ENCODE measurements at places on chromosomes 12 and 14.

GRCh38 chr12:105562199-105562971 is 231.9 kb downstream of the C12orf75 start:
- DNase-seq: peak; percentile 95

- no peak for DNase-seq
Observed at GRCh38 chr14:69002069-69002468, 23.0 kb upstream of the ACTN1 start.

- no peak for DNase-seq
Observed at GRCh38 chr12:116074686-116075085, 202.8 kb downstream of the MED13L start.

- peak; percentile 72 for DNase-seq
Observed at GRCh38 chr14:47149326-47149725, 497.7 kb upstream of the RPL10L start.

GRCh38 chr12:96878704-96879103 is 28.4 kb upstream of the NEDD1 start:
- peak; percentile 95 for DNase-seq

DNA sequence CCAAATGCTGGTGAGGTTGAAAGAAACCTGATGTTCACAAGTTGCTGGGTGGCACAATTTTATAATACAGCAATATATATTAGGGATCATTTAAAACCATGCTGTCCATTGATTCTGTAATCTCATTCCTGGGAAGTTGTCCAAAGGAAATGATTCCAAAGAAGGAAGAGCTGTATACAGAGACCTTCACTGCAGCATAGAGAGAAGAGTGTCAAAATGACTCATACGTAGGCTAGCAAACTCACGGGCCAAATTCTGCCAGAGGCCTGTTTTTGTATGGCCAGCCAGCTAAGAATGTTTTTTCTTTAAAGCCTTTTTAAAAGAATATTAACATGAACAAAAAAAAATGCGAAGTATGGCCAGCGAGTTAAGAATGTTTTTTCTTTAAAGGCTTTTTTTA is 69.2 kb upstream of the MED13L start:
- DNase-seq: peak; percentile 95

GRCh38 chr14:73491256-73492042 is 716 bp downstream of the RIOX1 start:
- DNase-seq: peak; percentile 38

GRCh38 chr14:62126879-62127478 is 364.8 kb downstream of the SNAPC1 start:
- peak; percentile 56 for DNase-seq

GRCh38 chr12:52622349-52622748 is 4.0 kb upstream of the KRT73 start:
- no peak for DNase-seq

GRCh38 chr12:15540005-15540404 is 217.7 kb downstream of the PTPRO start:
- DNase-seq: peak; percentile 10

DNA sequence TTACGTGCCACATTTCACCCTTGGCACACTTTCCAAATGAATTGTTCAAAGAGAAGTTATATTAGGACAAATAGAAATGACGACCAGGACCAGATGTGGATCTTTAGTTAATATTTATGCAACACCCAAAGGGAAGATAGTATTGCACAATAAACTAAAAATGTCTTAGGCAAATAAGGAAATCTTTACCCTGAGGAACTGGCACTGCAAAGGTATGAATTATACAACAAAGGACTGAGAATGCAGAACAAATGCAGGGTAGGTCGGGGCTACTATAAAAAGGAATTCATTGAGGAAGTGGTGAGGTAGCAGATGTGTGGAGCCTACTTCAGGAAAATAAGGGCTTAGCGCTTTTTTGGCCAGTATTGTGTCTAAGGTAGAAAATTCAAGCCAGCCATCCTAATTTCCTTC is 3.9 kb upstream of the TMTC2 start:
- DNase-seq: no peak

DNA sequence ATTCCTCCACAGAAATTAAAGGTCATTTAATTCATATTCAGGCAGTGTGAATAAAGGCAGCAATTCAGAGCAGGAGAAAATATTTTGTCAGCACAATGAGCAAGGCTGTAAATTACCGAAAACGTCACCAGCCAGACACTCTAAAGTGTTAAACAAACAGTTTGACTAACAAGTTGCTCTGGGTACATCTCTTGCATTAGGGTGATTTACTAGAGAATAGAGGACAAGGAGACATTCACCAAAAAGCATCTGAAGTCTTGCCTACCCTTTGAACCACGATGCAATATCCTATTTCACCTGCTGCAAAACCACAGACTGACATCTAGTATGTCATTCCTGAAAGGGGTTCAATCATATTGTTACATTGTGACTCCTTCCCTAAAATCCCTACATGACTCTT is 27.1 kb upstream of the GPHB5 start:
- DNase-seq: no peak

DNA sequence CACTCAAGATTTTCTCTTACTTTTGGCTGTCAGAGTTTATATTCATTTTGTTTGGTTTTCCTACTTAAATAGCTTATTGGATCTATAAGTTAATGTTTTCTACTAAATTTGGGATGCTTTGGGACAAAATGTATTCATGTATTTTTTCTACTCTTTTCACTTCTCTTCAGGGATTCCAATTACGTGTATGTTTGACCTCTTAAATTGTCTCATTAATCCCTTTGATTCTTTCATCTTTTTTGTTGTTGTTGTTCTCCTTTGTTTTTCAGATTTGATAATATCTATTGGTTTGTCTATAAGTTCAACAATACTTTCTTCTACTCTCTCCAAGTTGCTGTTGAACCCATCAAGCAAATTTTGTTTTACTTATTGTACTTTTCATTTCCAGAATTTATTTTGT is 34.2 kb downstream of the PMCH start:
- no peak for DNase-seq

GRCh38 chr12:23662966-23663365 is 286.5 kb downstream of the SOX5 start:
- DNase-seq: no peak

DNA sequence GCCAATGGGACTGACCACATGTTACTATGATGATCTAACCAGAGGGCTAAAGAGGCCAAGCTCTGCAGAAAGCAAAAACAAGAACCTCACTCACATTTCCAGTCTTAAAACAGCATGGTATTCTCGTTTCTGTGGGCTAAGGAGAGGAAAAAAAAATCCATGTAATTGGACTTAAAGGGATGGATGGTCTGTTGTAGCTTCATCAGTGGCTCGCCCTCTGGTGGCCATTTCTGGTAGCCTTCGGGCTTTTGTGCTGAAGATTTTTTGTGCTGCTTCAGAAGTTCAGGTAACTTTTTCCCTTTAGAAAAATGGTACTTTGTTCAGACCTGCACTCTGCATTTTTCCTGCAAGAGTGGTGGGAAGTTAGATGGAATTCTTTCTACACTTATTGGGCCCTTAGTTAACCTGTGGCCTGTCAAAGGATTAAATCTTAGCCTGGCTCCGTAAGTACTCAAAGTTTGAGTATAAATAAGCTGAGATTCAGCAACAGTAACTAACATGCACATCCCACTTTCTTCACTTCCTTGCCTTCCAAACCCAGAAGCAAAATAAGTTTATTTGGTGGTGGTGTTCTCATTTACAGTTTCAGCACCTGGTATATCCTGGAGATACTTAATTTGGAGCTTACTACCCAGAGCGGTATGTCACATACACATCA is 22.3 kb downstream of the DCAF4 start:
- peak; percentile 68 for DNase-seq

GRCh38 chr12:117522559-117522958 is 161.1 kb upstream of the NOS1 start:
- no peak for DNase-seq

GRCh38 chr12:14280921-14281320 is 84.6 kb upstream of the ATF7IP start:
- no peak for DNase-seq

- peak; percentile 73 for DNase-seq
Observed at GRCh38 chr14:67319142-67319541, 40.5 kb downstream of the ATP6V1D start.

DNA sequence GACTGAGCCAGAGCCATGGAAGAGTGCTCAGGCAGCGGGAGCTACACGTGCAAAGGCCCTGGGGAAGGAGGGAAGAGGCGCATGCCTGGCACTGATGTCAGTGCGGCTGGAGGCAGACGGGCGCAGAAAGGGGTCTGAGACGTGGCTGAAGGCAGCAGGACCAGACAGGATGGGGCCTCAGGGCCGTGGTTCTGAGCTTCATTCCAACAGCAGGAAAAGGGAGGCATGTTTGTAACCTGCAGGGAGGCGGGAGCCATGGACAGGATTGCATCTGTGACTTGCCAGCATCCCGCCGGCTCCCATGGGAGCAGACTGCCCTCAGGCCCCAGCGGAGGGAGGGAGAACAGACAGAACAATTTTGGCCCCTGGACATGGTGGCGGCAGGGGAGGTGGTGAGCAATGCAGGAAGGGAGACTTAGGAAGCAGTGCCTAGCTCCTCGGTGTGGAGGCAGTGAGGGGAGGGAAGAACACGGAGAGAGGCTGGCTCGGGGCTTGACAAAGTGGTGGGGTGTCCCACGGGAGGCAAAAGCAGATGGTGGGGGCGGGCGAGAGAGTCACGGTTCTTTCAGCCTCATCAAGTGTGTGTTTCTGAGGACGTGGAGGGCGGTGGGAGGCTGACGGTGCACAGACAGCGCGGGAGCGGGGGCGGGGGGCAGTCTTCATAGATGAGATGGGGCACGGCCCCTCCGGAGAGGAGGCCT is 33.3 kb upstream of the INF2 start:
- no peak for DNase-seq

DNA sequence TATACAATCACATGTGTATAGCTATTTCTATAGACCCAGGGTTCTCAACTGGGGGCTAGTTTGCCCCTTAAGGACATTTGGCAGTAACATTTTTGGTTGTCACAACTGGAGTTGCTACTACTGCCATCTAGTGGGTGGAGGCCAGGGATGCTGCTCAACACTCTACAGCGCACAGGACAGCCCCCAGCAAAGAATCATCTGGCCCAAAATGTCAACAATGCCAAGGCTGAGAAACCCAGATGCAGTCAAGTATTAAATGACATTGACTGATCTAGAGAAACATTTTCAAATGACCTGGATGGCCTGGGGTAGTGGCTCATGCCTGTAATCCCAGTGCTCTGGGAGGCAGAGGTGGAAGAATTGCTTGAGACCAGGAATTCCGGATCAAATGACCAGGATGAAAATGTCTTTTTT is 5.8 kb downstream of the WSB2 start:
- DNase-seq: peak; percentile 29

- no peak for DNase-seq
Observed at GRCh38 chr12:34244608-34245007, 222.3 kb downstream of the ALG10 start.

DNA sequence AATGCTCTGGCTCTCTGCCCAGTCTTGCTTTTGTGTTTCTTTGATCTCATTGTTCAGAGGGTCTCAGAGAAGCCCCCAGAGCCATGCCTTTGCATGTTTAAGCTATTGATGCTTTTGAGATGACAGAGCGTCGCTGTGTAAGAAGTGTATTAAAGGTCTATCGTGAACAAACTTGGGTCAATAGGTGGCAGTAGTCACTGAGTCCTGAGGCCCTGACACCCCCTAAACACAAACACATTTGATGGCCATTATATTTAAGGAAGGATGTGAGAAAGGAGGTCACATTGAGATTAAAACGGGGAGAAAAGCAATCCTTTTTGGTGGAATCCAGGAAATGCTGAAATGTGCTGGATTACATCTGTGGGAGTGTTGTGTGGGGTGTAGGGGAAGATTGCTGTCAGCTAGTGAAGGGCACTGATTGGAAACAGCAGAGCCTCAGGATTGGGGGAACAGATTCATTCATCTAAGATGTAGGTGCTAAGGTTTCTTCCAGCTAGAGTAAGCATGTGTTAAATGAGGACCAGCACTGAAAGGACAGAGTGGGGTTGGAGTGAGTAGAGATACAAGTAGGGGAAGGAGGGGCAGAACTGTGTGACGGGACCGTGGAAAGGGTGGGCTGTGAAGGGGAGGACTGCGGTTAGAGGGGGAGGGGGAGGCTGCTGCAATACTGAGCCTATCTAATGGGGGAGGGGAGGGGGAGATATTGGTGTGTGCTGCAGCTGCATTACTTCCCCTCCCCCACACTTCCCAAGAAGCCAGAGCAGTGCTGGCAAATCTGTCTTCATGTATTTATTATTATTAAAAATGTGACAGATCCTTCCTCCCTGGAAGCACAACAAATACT is 12.7 kb downstream of the NGDN start:
- no peak for DNase-seq

DNA sequence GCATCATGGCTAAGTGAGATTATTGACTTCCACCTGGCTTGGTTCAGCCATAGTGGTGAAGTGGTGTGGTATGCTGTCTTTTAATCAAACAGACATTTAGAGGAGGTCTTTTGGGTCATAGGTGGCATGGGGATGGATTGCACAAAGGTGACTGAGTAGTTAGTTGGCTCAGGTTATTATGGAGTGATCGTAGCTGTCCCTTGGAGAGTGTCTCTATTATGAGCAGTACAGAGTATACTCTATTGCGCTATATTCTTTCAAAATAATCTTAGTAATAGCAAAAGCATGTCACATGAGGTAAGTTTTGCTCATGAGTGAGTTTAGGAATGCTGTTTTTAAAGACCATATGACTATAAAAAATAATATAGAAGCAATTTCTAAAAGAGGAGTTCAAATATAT is 60.4 kb downstream of the RASSF8 start:
- DNase-seq: no peak

DNA sequence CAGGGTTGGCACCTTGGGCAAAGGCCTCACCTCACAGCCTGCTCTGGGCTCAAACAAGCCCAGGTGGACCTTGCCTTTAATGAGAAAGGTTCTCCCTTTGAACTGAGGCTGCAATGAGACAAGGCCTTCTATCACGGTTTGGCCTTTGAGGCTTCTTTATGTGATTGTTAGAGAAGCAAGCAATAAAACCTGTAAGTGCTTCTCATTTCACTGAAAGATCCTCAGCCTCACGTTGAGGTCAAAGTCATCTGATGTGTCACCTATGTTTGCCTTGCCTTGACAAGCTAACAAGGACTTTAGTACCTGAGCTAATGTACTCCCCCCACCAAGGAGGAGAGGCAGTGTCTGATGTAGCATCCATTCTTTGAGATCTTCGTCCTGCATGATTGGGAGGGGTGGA is 155.9 kb upstream of the RBM19 start:
- DNase-seq: no peak

DNA sequence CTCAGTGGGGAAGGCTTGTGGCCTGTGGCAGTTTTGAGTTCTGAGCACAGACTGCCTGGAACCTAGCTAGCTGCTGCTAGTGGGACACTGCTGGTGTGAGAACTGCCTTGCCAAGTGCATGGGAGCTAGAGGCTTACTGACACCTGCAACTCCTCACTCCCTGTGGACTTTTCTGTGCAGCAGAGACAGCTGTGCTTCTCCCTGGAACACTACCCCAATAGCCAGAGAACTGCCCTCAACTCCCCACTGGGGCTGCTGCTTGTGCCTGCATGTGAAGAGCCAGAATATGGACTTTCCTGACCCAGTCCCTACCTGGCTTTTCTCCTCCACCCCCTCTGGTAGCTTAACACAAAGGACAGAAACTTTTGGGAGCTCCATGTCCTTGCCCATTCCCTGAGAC is 222.6 kb downstream of the ADGRD1 start:
- no peak for DNase-seq

GRCh38 chr12:64999148-64999425 is 122.0 kb downstream of the WIF1 start:
- no peak for DNase-seq
